CD4-positive, alpha-beta T cell treated with Interleukin-12 subunit alpha and Interleukin-12 subunit beta, for 1 hour (primary cell): ENCODE measurements at places on chromosomes 6 and 20.

- no peak for DNase-seq
Measured at GRCh38 chr6:129073691-129074395, 190.9 kb downstream of the LAMA2 start.

DNA sequence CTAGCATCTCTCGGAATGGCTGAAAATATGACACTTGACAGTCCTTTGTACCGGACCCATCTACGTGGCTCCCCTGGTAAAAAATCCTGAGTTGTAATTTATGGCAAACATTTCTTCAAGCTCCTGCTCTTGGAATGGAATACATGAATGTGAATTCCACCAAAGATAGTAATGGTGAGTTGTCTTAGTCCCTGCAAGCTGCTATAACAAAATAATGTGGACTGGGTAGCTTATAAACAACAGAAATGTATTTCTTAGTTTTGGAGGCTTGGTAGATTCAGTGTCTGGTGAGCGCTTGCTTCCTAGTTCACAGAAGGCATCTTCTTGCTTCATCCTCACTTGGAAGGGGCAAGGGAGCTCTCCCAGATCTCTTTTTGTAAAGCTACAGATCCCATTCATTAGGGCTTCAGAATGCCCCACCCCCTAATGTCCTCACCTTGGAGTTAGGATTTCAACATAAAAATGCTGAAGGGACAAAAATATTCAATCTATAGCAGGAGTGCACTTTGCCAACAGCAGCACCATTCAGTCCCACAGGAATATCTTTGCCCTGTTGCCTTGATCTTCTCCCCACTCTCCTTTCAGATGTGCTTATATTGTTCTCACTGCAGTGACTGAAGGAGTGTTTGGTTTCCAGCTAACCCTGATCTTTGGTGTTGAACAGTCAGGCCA lies 167.8 kb upstream of the HDAC2 start:
- no peak for DNase-seq

GRCh38 chr20:62624325-62624690 lies 18.0 kb upstream of the SLCO4A1 start:
- no peak for DNase-seq

DNA sequence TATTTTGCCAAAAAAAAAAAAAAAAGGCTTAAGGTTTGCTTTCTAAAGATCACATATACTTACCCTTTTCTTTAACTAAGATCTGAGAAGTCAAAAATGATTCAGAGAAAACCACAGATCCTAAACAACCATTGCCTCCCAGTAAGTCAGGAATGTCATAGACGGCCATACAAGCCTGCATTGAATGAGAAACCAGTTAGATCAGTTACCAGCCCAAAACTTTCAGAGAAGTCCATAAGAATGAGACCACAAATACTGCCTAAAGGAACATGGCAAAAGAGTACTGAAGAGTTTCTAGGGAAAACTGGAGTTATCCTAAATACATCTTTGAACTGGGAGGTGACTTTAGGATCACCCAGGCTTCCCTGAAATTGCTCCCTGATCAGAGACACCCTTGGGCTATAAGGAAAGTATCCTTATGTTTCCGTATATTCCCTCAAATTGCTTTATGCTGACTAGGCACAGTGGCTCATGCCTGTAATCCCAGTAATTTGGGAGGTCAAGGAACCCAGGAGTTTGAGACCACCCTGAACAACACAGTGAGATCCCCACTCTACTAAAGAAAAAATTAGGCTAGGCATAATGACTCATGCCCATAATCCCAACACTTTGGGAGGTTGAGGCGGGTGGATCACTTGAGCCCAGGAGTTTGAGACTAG lies 79.4 kb upstream of the SLC4A11 start:
- DNase-seq = no peak

- no peak for DNase-seq
Measured at GRCh38 chr6:25454136-25454535, 175.0 kb downstream of the CARMIL1 start.

DNA sequence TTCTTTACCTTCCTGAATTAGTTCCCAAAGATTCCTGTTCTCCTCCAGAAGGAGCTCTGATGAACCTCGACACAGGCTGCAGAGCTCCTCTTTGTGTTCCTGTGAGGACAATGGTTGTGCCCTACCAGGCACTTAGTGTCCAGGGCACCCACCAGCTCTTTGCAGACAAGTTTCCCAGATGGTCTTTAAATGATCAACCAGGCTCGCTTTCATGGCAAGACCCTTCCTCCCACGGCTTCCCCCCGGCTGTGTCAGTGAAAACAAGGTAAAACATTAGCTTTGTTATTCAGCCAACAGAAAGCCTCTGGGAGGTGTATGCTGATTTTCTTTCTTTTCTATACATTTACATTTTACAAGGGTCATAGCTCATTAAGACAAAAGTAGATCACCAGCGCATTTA lies 32.3 kb upstream of the CNKSR3 start:
- DNase-seq = no peak

- peak; percentile 22 for DNase-seq
Measured at GRCh38 chr6:11585426-11586016, 48.0 kb downstream of the TMEM170B start.

GRCh38 chr6:127420556-127420955 lies 38.6 kb downstream of the KIAA0408 start:
- peak; percentile 69 for DNase-seq

GRCh38 chr20:14924433-14924832 lies 587.0 kb upstream of the FLRT3 start:
- DNase-seq = no peak

DNA sequence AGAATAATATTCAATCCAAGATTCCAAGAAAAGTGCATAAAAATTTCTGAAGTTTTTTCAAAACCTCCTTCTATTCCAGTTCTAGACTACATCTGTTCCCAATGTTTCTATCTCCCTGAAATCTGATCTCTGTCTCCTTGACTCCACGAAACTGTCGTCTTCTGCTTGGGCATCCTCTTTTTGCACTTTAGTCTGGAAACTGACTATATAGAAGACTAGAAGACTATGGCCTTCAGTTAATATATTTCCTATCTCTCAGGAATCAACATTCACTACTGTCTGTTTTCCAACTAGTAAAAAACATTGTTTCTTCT lies 745.4 kb upstream of the ADGRB3 start:
- DNase-seq = no peak

DNA sequence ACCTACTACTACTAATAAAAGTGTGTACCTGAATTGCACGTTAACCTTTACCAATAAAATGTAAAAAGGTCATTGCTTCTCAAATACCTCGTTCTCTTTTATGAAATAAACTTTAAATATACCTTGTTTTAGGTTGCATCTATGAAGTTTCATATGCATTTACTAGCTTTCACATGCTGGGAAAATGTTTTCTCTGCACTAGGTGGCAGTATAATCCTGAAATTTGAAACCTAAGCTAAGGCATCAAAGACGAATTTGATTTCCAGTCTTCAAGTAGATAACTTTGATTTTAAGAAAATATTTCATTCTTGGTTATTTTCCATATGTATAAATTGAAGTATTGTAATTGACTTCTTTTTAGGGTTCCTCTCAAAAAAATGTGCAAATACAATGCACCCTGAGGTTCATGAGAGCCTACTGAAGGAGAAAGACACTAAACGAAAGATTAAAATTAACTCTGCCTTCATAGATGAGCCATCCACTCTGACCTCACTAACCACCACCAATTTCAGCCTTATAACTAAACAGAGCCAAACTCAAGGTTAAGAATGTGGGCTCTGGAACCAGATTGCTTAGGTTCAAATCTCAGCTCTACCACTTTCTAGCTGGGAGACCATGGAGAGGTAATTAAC lies 7.3 kb upstream of the COL9A1 start:
- DNase-seq = peak; percentile 32

GRCh38 chr20:8153281-8153908 lies 21.3 kb downstream of the PLCB1 start:
- peak; percentile 44 for DNase-seq

DNA sequence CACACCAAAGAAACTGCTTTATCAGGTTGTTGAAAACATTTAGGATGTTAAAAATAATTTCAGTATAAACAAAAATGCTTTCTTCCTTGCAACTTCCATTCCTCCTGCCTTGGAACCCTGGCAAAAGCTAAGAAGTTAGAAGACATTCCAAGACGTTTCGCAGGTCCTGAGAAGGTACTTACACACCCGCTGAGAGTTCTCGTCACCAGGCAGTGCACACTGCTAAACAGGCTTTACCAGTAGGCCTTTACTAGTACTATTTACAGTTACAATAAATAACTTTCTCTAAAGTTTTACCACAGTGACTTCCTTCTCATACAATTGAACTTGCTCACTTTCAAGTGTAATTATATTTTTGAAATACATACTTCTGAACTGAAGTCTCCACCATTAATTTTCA lies 81.4 kb upstream of the RPS6KA2 start:
- no peak for DNase-seq

GRCh38 chr6:148313488-148313887 lies 29.1 kb upstream of the SASH1 start:
- DNase-seq = no peak

DNA sequence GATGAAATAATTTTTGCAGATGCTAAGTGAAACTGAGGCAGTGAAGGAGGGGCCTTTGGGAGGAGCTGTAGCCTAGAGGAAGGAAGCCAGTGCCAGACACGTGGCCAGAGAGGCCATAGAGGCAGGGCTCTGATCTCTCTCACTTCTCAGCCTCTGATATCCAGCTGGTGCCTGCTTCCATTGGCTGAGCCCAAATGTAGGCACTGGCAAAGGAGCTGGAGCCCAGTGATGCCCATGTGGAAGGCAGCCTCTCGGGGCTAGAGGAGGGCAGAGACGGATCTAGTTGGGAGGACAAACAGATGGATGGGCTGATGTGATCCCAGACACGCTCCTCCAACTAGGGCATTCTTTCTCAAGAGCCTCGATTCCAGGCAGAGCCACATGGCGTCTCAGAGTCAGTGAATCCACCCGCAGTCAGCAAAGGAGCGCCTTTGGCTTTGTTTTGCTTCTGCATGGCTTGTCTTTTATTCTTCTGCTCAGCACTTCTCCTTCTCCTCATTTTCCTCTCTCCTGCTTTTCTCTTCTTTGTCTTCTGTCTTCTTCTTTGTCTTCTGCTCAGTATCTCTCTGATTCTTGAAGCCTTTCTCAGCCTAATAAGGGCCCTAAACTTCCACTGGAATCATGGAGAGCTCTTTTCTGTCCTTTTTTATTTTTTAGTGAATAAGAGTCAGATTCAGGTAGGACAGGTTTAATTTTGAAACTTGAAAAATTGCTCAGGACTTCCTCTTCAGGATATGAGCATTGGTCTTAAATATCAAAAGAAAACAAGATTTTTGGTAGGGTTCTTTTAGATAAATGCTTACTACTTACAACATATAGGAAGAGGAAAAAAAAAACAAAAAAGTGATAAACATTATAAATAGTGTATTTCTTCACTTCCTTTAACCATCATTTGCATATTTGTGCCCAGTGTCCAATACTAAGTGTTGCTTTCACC lies 41.8 kb downstream of the CYP24A1 start:
- DNase-seq = no peak

DNA sequence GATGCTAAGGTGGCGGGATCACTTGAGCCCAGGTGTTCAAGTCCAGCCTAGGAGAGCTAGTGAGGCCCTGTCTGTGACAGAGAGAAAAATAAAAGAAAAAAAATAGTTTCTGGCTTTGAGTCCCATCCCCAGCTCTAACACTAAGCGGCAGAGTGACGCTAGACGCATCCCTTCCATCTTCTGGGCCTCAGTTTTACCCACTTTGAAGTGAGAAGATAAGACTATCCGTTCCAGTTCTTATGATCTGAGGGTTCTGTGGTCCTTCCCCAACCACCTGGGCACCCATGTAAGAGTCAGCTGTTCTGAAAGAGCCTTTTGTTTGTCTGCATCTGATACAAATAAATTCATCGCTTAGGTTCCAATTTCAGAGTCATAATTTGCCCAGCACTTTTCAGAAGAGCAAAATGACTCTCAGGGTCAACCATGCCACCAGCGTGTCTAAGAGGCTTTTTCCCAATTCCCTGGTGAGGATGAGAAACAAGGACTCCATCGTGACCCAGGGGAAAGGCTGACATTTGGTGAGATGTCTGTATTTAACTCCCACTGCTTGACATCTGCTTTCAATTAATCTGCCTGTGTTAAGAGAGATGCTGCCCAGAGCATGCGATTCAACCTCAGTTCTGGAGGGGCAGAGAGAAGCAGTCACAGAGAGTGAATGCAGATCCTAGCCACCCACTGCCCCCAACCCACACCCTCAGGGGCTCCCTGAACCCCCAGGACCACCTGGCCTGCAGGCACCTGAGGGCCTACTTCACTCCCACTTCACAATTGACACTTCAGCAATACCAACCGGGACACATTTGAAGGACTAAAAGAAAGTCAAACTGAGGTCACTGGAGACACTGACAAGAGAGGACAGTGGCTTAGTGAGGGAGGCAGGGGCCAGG lies 131.6 kb upstream of the TOP1 start:
- no peak for DNase-seq

- DNase-seq = no peak
Measured at GRCh38 chr6:5580736-5581581, 319.6 kb downstream of the FARS2 start.

GRCh38 chr6:166387642-166388289 lies 5.0 kb upstream of the MPC1 start:
- no peak for DNase-seq

GRCh38 chr6:13687917-13688351 lies 23.7 kb downstream of the RANBP9 start:
- DNase-seq = peak; percentile 51

DNA sequence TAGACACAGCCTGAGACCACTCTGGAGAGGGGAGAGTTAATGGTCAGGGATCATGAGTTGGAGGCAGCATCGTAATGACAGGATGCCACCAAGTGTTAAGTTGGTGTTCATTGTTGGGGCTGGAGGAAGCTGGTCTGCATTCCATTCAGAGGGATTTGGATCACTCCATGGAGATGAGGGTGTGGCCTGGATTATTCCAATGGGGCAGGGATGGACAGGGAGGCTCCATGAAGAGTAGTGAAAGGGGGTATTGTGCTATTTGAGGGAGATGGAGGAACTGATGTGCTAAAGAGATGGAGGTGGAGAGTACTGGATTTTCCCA lies 1.1 kb downstream of the SAPCD1 start:
- no peak for DNase-seq

DNA sequence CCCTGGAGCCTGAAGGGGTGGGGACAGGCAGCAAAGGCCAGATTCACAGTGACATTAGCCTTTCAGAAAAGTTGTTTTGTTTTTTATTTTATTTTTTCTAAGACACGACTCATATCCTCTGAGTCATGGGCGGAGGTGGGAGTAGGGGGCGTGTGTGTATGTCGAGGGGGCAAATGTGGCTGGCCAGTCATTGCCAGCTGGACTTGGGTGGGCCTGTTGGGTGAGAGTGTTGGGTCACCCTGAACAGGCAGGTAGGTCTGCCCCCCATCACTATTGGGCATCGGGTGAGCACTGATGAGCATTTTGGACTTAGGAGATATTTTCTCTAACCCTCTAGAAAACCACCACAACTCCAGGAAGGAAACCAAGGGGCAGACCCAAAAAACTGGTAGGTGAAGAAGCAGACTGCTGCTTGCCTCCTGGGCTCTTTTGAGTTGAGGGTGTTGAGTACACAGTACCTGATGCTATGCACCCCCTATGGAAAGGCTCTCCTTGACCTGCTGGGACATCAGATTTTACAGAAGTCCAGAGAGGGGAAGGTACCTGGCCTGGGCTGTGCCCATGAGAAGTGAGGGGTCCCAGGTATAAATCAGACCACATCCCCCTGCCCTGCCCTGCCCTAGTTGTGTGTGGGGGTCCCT lies 5.6 kb downstream of the SMIM29 start:
- no peak for DNase-seq
